ENCODE measurements at places on chromosomes 6 and 20. TPM values are rescaled to one million over a fixed set of nuclear protein-coding genes. Genes with fewer than 3 reads are reported as not detected.
A peak's percentile ranks its signal among the peaks of the same experiment; 100 is the strongest.

DNA sequence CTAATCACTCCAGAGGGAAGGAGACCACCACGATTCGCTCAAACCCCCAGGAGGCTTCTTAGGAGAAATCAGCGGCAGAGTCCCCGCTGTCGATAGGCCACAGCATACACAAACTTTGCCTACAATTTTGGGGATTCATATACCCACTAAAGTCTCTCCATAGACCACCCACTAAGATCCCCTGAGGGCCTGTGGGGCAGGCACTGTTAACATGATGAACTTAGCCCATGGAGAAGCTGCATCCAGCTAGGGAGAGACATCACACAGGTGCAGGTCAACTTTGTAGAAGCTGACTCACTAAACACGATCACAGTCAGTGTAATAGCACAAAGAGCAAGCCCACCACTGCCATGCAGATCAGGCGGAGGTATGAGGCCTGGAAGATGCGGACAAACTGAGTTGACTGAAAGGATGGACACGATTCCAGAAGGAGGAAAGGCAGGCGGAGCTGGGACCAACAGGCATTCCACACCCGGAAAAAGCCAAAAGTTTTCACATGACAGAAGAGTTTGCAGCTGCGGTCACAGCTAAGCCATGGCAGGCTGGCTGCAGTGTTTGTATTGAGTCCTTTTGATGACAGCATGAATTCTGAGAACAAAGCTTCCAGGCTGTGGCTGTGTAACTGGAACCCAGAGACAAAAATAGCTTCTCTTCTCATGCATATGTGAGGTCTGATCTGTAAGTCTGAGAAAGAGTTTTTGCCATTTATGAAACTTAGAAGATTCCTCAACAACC lies 75.7 kb upstream of the QKI start:
- peaks cover 74% of the 10 kb centered on the region for H3K4me1 ChIP-seq
- H3K27me3 ChIP-seq = peaks cover 2% of the 10 kb centered on the region
- DNase-seq = no peak
- H3K27ac ChIP-seq = peak overlapping the region; percentile 94
- no peak overlapping the region for H3K4me3 ChIP-seq
- H3K36me3 ChIP-seq = no peaks in the 10 kb centered on the region

DNA sequence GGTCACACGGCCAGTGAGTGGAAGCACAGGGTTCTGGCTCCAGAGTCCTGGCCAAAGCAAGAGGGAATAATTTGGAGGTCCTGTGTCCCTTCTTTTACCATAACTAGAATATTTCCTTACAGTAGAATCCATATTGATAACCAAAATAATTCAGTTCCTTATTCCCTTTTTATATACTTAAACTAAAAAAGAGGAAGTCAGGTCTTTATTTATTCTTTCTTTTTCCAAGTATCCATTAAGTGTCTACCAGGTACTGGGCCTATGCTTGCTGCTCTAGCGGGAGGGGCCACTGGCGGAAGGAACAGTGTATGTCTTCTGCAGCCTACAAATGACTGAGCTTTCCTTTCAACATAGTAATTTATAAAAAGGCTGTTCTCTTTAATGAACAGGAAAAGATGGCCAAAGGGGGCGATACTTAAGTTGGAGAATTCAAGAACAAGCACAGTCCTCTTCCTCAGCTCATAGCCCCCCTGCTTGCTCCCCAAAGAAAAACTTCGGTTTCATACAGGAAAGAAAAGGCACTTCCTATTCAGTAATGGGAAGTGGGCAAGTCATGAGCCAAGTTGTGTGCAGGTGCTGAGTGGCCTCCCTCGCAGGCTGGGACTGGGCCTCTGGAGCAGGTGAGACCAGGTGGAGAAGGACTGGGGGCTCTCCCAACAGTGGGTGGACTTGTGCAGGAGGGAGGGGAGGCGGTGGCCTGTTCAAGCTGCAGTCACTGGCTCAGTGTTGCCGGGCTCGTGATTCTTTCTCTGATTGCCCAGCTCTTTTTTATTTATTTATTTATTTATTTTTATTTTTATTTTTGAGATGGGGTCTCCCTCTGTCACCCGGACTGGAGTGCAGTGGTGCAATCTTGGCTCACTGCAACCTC lies 110.9 kb downstream of the ARMC2 start:
- H3K36me3 ChIP-seq = peaks cover 3% of the 10 kb centered on the region

FNDC11 gene
- total RNA-seq = 1.0 TPM

- peaks cover 24% of the 10 kb centered on the region for H3K4me1 ChIP-seq
- no peaks in the 10 kb centered on the region for H3K27me3 ChIP-seq
- no peak for DNase-seq
- H3K4me3 ChIP-seq = no peak overlapping the region
Measured at GRCh38 chr20:50298554-50299324, 108.1 kb downstream of the CEBPB start.

DNA sequence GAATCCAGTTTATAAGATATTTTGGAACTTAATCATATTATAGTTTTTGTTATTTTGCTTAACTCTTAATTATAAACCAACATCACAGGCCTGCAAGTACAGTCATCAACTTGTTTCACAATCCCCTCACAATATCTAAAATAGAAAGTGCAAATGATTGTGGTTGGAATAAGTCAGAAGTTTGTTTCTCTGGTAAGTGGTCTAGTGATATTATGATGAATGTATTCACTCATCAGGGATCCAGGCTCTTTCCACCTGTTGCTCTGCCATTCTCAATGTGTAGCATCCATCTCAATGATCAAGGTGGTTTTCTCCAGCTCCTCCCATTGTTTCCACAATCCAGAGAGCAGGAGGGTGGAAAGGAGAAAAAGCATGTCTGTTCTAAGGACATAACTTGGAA lies 54.2 kb downstream of the OPN5 start:
- no peak for DNase-seq
- no peaks in the 10 kb centered on the region for H3K36me3 ChIP-seq
- H3K4me1 ChIP-seq = no peaks in the 10 kb centered on the region
- no peaks in the 10 kb centered on the region for H3K27me3 ChIP-seq
- no peak overlapping the region for H3K4me3 ChIP-seq
- H3K27ac ChIP-seq = no peak overlapping the region

DST gene
- total RNA-seq = 325 TPM

DNA sequence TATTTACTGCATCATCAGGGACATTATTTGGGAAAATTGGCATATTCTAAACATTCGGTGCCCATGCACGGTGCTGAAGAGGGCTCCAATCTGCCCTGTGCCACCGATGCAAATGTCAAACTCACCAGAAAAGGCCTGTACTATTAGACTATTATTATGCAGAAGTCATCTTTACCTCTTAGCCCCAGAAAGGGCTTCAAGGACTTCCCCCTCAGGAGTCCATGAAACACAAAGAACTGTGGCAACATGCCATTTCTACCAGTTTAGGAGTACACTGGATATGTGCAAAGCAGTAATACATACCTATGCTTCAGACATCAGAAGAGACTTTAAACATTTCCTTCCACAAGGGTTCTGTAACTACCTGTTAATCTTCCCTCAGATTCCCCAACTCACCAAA lies 8.6 kb downstream of the DIDO1 start:
- DNase-seq = no peak
- peaks cover 11% of the 10 kb centered on the region for H3K36me3 ChIP-seq
- H3K4me3 ChIP-seq = no peak overlapping the region
- H3K27me3 ChIP-seq = no peaks in the 10 kb centered on the region

DNA sequence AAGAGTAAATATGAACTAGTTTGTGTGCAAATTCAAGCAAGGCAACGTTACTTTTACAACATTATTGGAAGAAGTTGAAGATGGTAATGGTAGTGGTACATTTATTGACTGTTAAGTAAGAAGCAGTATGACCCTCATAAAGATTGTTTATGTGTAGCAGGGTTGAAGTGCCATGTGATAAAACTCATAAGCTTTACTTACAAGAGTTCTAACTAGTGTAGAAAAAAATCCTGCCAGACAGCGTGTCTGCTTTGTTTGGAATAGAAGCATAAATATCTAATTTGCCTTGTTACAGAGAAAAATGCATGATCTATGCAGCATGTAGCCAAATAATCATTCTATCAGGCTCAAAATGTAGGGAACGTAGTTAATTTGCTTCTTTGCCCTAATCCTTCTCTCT lies 450.8 kb upstream of the SOX4 start:
- no peak overlapping the region for H3K27ac ChIP-seq
- no peak overlapping the region for H3K4me3 ChIP-seq

GRCh38 chr6:122079916-122080315 lies 319.5 kb upstream of the HSF2 start:
- H3K4me1 ChIP-seq = no peaks in the 10 kb centered on the region
- H3K36me3 ChIP-seq = no peaks in the 10 kb centered on the region
- no peaks in the 10 kb centered on the region for H3K27me3 ChIP-seq

DNA sequence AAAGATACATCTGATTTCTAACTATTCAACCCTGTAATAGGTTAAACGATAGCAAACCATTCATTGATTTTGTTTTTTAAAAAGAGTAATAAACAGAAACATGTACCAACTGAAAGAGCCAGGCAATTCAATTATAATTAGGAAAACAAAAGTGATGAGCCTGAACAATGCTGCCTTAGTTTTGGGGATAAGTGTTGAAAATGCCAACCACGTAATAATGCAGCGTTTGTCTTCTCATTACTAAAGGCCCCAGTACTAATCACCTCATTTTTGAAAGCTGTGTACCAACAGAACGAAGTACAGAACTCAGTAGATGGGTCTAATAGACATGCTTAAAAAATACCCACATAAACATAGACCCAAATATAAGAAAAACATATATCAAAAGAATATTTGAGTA lies 663.6 kb upstream of the CHD6 start:
- H3K4me1 ChIP-seq = no peaks in the 10 kb centered on the region
- H3K27me3 ChIP-seq = no peaks in the 10 kb centered on the region

GRCh38 chr6:33456156-33456555 lies 1.8 kb downstream of the ZBTB9 start:
- H3K4me3 ChIP-seq = no peak overlapping the region
- H3K36me3 ChIP-seq = peaks cover 38% of the 10 kb centered on the region
- H3K27me3 ChIP-seq = no peaks in the 10 kb centered on the region
- no peak for DNase-seq
- H3K27ac ChIP-seq = no peak overlapping the region

DNA sequence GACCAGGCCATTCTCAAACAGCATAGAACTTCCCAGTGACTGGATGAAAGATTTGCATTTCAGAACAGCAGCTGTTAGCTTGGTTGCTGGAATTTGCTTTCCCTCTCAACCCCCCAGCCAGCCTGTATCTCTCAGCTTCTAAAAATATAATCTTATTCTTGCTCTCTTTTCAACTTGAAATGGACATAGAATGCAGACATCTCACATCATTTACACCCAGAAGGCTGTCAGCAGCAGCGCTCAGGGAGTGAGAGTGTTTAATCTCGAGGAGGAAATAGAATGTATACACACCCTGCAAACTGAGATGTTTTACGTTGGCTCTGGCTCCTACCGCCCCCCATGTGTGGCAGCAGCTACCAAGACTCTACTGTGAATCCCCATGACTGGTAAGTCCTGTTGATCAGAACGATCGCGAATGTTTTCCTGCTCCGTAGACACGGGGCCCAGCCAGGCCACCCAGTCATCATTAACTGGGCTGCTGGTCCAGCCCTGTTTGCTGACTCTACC lies 163.4 kb upstream of the SLC24A3 start:
- no peaks in the 10 kb centered on the region for H3K36me3 ChIP-seq
- H3K4me1 ChIP-seq = no peaks in the 10 kb centered on the region
- no peak for DNase-seq
- no peaks in the 10 kb centered on the region for H3K27me3 ChIP-seq
- no peak overlapping the region for H3K27ac ChIP-seq

- H3K27ac ChIP-seq = no peak overlapping the region
- DNase-seq = no peak
- H3K36me3 ChIP-seq = no peaks in the 10 kb centered on the region
Measured at GRCh38 chr6:4790158-4790899, 14.1 kb downstream of the CDYL start.

CFAP206 gene
- total RNA-seq = 5.3 TPM

GRCh38 chr6:20454204-20454824 lies 52.6 kb downstream of the E2F3 start:
- no peaks in the 10 kb centered on the region for H3K36me3 ChIP-seq
- no peak overlapping the region for H3K4me3 ChIP-seq
- no peaks in the 10 kb centered on the region for H3K4me1 ChIP-seq
- H3K27ac ChIP-seq = no peak overlapping the region
- no peak for DNase-seq

DNA sequence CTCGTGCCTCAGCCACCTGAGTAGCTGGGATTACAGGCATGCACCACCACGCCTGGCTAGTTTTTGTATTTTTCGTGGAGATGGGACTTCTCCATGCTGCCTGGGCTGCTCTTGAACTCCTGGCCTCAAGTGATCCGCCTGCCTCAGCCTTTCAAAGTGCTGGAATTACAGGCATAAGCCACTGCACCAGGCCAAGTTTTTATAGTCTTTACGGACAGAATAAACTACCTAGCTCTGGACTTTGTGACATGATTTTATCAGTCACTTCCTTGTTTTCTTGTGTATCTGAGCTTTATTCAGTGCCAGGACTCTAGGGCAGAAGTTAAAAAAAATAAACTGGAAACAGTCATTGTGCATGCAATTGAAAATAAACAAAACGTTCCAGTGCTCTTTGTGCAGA lies 46.7 kb upstream of the RALGAPA2 start:
- no peak overlapping the region for H3K27ac ChIP-seq
- no peak for DNase-seq
- H3K36me3 ChIP-seq = no peaks in the 10 kb centered on the region

GRCh38 chr6:17446713-17447112 lies 53.3 kb downstream of the CAP2 start:
- no peaks in the 10 kb centered on the region for H3K4me1 ChIP-seq
- no peaks in the 10 kb centered on the region for H3K36me3 ChIP-seq
- no peak for DNase-seq
- H3K27ac ChIP-seq = no peak overlapping the region
- no peak overlapping the region for H3K4me3 ChIP-seq

GRCh38 chr6:2037237-2037926 lies 208.0 kb downstream of the GMDS start:
- no peak overlapping the region for H3K27ac ChIP-seq
- DNase-seq = no peak
- no peaks in the 10 kb centered on the region for H3K36me3 ChIP-seq
- H3K4me1 ChIP-seq = no peaks in the 10 kb centered on the region
- no peak overlapping the region for H3K4me3 ChIP-seq
- H3K27me3 ChIP-seq = peaks cover 17% of the 10 kb centered on the region

DNA sequence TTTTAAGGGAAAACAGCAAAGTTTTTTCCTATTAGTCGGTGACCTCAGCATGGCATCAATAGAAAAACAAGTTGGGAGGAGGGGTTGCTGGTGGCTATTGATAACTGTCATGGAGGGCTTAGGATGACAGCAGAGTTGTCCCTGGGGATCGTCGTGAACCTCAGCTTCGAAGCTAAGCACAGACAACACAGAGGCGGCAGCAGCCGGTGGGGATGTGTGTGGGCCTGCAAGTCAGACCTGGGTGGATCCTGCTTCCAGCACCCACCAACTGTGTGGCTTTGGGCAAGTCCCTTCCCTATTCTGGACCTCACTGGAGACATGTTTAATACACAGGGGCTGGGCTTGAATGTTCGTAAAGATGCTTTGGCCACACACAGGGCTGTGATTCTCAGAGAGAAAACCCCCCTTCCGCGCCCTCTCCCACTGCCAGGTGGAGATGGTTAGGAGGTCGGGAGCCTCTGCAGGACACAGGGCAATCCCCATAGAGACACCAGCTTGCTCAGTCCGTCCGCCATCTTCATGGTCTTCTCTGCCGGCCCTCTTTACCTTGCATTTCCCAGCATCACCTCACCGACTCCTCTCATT lies 83.1 kb upstream of the TOX2 start:
- no peak overlapping the region for H3K27ac ChIP-seq
- no peaks in the 10 kb centered on the region for H3K4me1 ChIP-seq
- no peak overlapping the region for H3K4me3 ChIP-seq
- H3K36me3 ChIP-seq = no peaks in the 10 kb centered on the region
- H3K27me3 ChIP-seq = no peaks in the 10 kb centered on the region

Measured in spinal cord (tissue), 10 donors.